ENCODE measurements at places on chromosomes 2 and 18. TPM values are rescaled to one million over a fixed set of nuclear protein-coding genes. Genes with fewer than 3 reads are reported as not detected.

- DNase-seq, result no peak
Observed at GRCh38 chr2:119680457-119681202, 1.6 kb downstream of the TMEM177 start.

DNA sequence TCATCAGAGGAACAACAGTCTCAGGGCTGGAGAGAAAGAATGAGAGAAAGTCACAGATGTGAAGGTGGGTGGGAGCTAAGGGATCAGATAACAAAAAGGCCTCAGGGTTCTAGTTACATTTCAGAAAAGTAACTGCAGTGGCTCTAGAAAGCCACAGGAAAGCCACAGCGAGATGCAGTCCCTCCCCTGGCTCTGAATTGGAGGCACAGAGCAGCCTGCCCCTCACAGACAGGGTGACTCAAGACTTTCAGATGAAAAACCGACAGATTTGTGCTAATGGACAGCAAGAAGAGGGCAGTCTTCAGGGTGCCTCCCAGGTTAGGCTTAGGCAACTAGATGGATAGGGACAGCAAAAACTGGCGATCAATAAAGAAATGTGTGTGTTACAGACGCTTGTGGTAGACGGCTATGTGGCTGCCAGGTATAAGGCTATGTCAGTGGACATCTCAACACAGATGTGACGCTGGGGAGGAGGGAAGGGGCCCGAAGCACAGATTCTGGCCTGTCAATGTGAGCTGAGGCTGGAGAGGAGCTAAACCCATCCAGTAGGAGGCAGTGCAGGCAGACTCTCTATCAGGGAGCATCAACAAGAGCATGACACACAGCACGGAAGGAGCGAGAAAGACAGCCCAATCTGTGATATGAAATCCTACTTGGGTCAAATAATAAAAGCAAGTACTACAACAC lies 26.2 kb downstream of the UNC50 start:
- DNase-seq, result peak; percentile 44

- peak; percentile 33 for DNase-seq
Observed at GRCh38 chr2:112803691-112804521, 19.6 kb upstream of the IL1A start.

DNA sequence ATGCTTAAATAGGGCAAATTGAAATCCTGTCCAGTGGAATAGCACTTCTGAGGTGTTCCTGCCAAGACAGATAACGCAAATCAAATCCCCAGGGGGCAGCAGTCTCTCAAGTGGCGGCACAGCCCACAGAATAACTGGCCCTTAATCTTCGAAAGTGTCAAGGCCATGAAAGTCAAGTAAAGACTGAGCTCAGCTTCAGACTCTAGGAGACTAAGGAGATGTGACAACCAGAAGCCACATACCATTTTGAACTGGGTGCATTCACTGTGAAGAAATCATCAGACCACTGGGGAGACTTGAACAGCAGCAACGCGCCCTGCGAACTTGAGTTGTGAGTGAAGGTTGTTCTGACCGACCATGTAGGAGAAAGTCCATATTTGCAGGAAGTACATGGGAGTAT lies 66.0 kb upstream of the ASAP2 start:
- no peak for DNase-seq

Gene CRYGC
- not detected for total RNA-seq

- DNase-seq, result peak; percentile 71
Observed at GRCh38 chr2:71974846-71975245, 172.8 kb downstream of the CYP26B1 start.

Measured in M059J (cell line).